Lung microvascular endothelial cell (primary cell): ENCODE measurements at places on chromosomes 12 and 14. TPM values are rescaled to one million over a fixed set of nuclear protein-coding genes. Genes with fewer than 3 reads are reported as not detected.

The TPPP2 gene
- total RNA-seq = not detected in 2 replicates

The ZFHX2 gene
- total RNA-seq = under 0.01 and 0.22 TPM in 2 replicates

The GSG1 gene
- total RNA-seq = not detected in 2 replicates

The TMEM119 gene
- total RNA-seq = not detected in 2 replicates

The NXPH4 gene
- total RNA-seq = under 0.01 TPM in 1 of 2 replicates, not detected in the other

The KRT78 gene
- total RNA-seq = not detected in 2 replicates

The PTPRO gene
- total RNA-seq = not detected in 2 replicates

The TMEM229B gene
- total RNA-seq = 0.40 and 0.44 TPM in 2 replicates

The EGLN3 gene
- 1.7 and 6.2 TPM in 2 replicates for total RNA-seq

The CCDC197 gene
- total RNA-seq = not detected in 2 replicates

The DDX24 gene
- 53.8 and 79.8 TPM in 2 replicates for total RNA-seq

The ETFBKMT gene
- 1.7 and 2.2 TPM in 2 replicates for total RNA-seq

The CD163 gene
- total RNA-seq = under 0.01 TPM in 1 of 2 replicates, not detected in the other

The TRPV4 gene
- 1.3 and 1.8 TPM in 2 replicates for total RNA-seq

The LRFN5 gene
- total RNA-seq = not detected in 2 replicates

The DEGS2 gene
- total RNA-seq = 0.20 and 0.22 TPM in 2 replicates

The NRXN3 gene
- total RNA-seq = under 0.01 TPM in 1 of 2 replicates, not detected in the other

The CLEC12A gene
- not detected in 2 replicates for total RNA-seq

The CLEC2B gene
- total RNA-seq = 26.4 and 29.2 TPM in 2 replicates

The ARHGEF40 gene
- 4.8 and 5.8 TPM in 2 replicates for total RNA-seq

The ACTR10 gene
- 25.1 and 28.8 TPM in 2 replicates for total RNA-seq

The C1RL gene
- 12.2 and 13.7 TPM in 2 replicates for total RNA-seq

The CFAP251 gene
- 1.7 and 2.6 TPM in 2 replicates for total RNA-seq

The PTCSC3 gene
- total RNA-seq = not detected in 2 replicates

The IRAK3 gene
- 8.5 and 17.3 TPM in 2 replicates for total RNA-seq

The ANO4 gene
- 0.99 and 1.3 TPM in 2 replicates for total RNA-seq

The ASIC1 gene
- under 0.01 TPM in 1 of 2 replicates, not detected in the other for total RNA-seq

The VRTN gene
- total RNA-seq = not detected in 2 replicates

The SLC6A13 gene
- not detected in 2 replicates for total RNA-seq

The PRB3 gene
- total RNA-seq = not detected in 2 replicates

The EML1 gene
- total RNA-seq = 17.9 and 21.1 TPM in 2 replicates

The PLEKHG7 gene
- total RNA-seq = not detected in 2 replicates

The OR2AP1 gene
- not detected in 2 replicates for total RNA-seq

The IAPP gene
- total RNA-seq = not detected in 2 replicates

The SLC35F4 gene
- total RNA-seq = not detected in 2 replicates

The CBLN3 gene
- 0.20 and 0.22 TPM in 2 replicates for total RNA-seq

The BICDL1 gene
- under 0.01 TPM in 2 replicates for total RNA-seq

The TMEM63C gene
- total RNA-seq = 0.44 and 0.79 TPM in 2 replicates

The LYZ gene
- total RNA-seq = under 0.01 TPM in 1 of 2 replicates, not detected in the other

The PTGER2 gene
- under 0.01 TPM in 1 of 2 replicates, not detected in the other for total RNA-seq

The SDR9C7 gene
- total RNA-seq = not detected in 2 replicates

The MYH6 gene
- total RNA-seq = not detected in 2 replicates

The GOLGA5 gene
- 21.4 and 31.9 TPM in 2 replicates for total RNA-seq

The GALNT8 gene
- under 0.01 and 0.20 TPM in 2 replicates for total RNA-seq

The KSR2 gene
- under 0.01 and 0.22 TPM in 2 replicates for total RNA-seq

The TPH2 gene
- total RNA-seq = not detected in 2 replicates

The BAZ2A gene
- 15.9 and 22.6 TPM in 2 replicates for total RNA-seq

The KRT73 gene
- not detected in 2 replicates for total RNA-seq

The WNT5B gene
- total RNA-seq = 0.20 and 0.22 TPM in 2 replicates

The SOAT2 gene
- total RNA-seq = not detected in 2 replicates
